T-helper 17 cell (primary cell): ENCODE measurements at places on chromosomes 7 and 10. TPM values are rescaled to one million over a fixed set of nuclear protein-coding genes. Genes with fewer than 3 reads are reported as not detected.

- no peak overlapping the region for H3K4me3 ChIP-seq
- H3K27me3 ChIP-seq: peaks cover 61% of the 10 kb centered on the region
- no peak for DNase-seq
- H3K36me3 ChIP-seq: peaks cover 2% of the 10 kb centered on the region
- no peaks in the 10 kb centered on the region for H3K4me1 ChIP-seq
- H3K27ac ChIP-seq: no peak overlapping the region
Observed at GRCh38 chr7:93198472-93198871, 27.8 kb downstream of the HEPACAM2 start.

DNA sequence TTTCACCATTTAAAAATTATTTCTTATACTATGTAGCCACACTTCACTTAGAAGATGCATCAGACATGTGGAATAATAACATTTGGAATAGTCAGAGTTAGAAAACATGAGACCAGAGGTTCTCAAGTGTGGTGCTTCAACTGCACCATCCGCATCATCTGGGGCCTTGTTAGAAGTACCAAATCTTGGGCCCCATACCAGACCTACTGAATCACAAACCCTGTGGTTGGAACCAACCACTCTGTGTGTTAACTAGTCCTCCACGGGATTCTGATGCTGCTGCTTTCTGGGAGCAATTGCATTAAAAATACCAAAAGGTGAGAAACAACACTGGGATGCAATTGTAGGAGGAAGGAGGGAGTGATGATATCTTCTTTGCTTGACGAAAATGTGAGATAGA is 125.2 kb downstream of the GNAT3 start:
- no peaks in the 10 kb centered on the region for H3K4me1 ChIP-seq
- H3K4me3 ChIP-seq: no peak overlapping the region
- no peak overlapping the region for H3K27ac ChIP-seq

DNA sequence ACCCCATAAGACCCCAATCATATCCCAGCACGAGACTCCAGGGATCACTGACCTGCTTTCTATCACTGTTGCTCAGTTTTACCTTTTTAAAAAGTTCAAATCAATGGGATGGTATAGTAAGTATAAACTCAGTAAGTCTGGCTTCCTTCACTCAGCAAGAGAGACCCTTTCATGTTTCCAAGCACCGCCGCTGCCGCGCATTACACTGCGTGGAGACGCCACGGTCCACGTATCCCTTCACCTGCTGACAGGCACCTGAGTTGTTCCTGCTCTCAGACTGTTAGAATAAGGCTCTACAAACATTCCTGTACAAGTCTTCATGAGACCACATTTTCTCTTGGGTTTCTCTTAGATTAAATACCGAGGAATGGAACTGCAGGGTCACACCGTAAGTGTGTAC is 28.3 kb downstream of the MAD1L1 start:
- H3K36me3 ChIP-seq: peaks cover 5% of the 10 kb centered on the region
- H3K4me1 ChIP-seq: peaks cover 6% of the 10 kb centered on the region
- DNase-seq: no peak
- no peak overlapping the region for H3K27ac ChIP-seq
- H3K27me3 ChIP-seq: no peaks in the 10 kb centered on the region

DNA sequence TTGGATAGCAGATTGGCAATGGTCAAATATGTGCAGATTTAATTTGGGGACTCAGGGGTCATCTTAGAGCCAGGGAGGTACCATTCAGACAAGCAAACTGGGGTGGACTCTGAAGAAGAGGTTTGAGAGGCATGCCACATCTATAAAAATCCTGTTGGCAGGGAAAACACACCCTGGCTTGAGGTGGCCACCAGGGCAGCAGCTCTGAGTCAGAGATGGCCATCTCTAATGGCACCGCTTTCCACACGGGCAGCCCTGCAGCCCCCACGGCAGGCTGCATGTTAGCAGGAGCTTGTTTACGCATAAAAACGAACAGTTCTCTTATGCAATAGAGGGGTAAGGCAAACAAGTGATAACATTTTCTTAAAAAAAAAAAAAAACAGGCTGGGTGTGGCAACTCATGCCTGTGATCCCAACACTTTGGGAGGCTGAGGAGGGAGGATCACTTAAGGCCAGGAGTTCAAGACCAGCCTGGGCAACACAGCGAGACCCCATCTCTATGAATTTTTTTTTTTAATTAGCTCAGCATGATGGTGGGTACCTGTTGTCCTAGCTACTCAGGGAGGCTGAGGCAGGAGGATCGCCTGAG is 14.9 kb downstream of the DLG5 start:
- H3K4me3 ChIP-seq: no peak overlapping the region
- peaks cover 5% of the 10 kb centered on the region for H3K4me1 ChIP-seq
- H3K27me3 ChIP-seq: peaks cover 26% of the 10 kb centered on the region
- H3K27ac ChIP-seq: no peak overlapping the region
- DNase-seq: no peak

- peaks cover 8% of the 10 kb centered on the region for H3K27me3 ChIP-seq
- no peaks in the 10 kb centered on the region for H3K36me3 ChIP-seq
- no peak for DNase-seq
- no peak overlapping the region for H3K4me3 ChIP-seq
- H3K27ac ChIP-seq: no peak overlapping the region
Observed at GRCh38 chr7:51444936-51445335, 128.3 kb upstream of the COBL start.

- no peaks in the 10 kb centered on the region for H3K27me3 ChIP-seq
- H3K36me3 ChIP-seq: peaks cover 5% of the 10 kb centered on the region
- H3K4me3 ChIP-seq: no peak overlapping the region
Observed at GRCh38 chr7:155676052-155676451, 31.6 kb downstream of the RBM33 start.

- H3K4me3 ChIP-seq: no peak overlapping the region
- no peaks in the 10 kb centered on the region for H3K27me3 ChIP-seq
- H3K27ac ChIP-seq: no peak overlapping the region
- no peaks in the 10 kb centered on the region for H3K36me3 ChIP-seq
Observed at GRCh38 chr7:103048833-103049232, 25.8 kb downstream of the FBXL13 start.

- no peak overlapping the region for H3K4me3 ChIP-seq
- H3K27me3 ChIP-seq: no peaks in the 10 kb centered on the region
- no peak for DNase-seq
- H3K4me1 ChIP-seq: peaks cover 3% of the 10 kb centered on the region
- H3K27ac ChIP-seq: no peak overlapping the region
- H3K36me3 ChIP-seq: peaks cover 5% of the 10 kb centered on the region
Observed at GRCh38 chr10:68435803-68436202, 28.7 kb upstream of the RUFY2 start.

GRCh38 chr7:135745703-135746312 is 2.8 kb downstream of the FAM180A start:
- peaks cover 33% of the 10 kb centered on the region for H3K27me3 ChIP-seq
- H3K36me3 ChIP-seq: no peaks in the 10 kb centered on the region
- H3K4me1 ChIP-seq: no peaks in the 10 kb centered on the region
- no peak overlapping the region for H3K27ac ChIP-seq
- no peak overlapping the region for H3K4me3 ChIP-seq

GRCh38 chr10:69963835-69964710 is 88.6 kb upstream of the MACROH2A2 start:
- H3K27ac ChIP-seq: no peak overlapping the region
- no peak overlapping the region for H3K4me3 ChIP-seq
- peaks cover 3% of the 10 kb centered on the region for H3K4me1 ChIP-seq
- H3K36me3 ChIP-seq: peaks cover 5% of the 10 kb centered on the region

DNA sequence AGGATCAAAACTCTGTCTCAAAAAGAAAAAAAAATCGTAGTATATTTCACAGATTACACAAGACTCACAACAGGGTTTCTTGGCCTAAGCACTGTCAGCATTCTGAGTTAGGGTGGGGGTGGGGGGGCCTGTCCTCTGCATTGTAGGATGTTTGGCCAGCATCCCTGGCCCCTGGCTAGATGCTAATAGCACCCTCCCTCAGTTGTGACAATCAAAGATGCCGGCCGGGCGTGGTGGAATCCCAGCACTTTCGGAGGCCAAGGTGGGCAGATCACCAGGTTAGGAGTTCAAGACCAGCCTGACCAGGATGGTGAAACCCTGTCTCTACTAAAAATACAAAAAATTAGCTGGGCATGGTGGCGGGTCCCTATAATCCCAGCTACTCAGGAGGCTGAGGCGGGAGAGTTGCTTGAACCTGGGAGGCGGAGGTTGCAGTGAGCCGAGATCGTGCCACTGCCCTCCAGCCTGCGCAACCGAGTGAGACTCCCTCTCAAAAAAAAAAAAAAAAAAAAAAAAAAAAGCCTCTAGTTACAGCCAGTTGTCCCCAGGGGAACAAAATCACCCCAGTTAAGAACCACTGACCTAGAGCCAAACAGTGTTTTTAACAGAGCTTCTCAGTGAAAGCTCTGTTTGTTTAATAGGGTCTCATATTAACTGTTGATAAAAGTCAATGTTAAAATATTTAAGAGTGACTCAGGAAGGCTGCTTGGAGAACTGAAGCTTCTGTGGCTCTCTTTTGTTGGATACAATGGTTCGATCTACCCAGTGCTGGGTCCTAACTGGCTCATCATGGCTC is 161.0 kb upstream of the FAM171A1 start:
- no peak for DNase-seq
- no peak overlapping the region for H3K27ac ChIP-seq
- H3K27me3 ChIP-seq: peaks cover 37% of the 10 kb centered on the region
- H3K4me3 ChIP-seq: no peak overlapping the region
- H3K36me3 ChIP-seq: no peaks in the 10 kb centered on the region
- H3K4me1 ChIP-seq: peaks cover 2% of the 10 kb centered on the region

GRCh38 chr7:106451171-106451570 is 166.4 kb upstream of the NAMPT start:
- no peak for DNase-seq
- H3K27ac ChIP-seq: no peak overlapping the region
- H3K27me3 ChIP-seq: peaks cover 5% of the 10 kb centered on the region
- H3K36me3 ChIP-seq: no peaks in the 10 kb centered on the region
- H3K4me1 ChIP-seq: no peaks in the 10 kb centered on the region

GRCh38 chr7:145817687-145818086 is 298.9 kb upstream of the CNTNAP2 start:
- H3K4me1 ChIP-seq: no peaks in the 10 kb centered on the region
- no peaks in the 10 kb centered on the region for H3K36me3 ChIP-seq
- no peak overlapping the region for H3K27ac ChIP-seq
- H3K4me3 ChIP-seq: no peak overlapping the region

DNA sequence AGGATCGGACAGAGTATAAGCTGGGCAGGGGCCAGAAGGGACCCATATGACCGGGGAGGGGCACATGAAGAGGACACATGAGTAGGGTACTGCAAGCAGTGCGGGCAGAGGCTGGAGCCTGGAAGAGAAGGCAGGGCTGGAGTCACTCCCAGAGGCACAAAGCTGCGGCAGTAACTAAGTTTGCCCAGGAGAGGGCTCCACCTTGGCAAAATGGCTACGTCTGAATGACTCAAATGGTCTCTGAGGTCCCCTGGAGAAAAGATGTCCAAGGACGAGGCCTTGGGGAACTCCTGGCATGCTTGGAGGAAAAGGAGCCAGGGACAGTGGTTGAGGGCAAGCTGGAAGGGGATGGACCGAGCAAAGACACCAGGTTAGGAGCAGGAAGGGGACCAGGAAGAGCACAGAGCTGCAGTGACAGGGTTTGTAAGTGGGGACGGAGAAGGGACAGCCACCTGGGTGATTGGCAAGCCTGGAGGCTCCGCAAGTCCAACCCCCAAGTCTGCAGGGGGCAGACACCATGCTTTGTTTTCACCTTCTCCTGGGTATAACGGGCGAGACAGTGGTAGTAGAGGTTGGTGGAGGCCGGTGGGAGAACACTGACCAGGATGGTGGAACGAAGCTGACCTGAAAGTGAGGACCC is 43.1 kb upstream of the LBX1 start:
- peak; percentile 23 for DNase-seq
- H3K27me3 ChIP-seq: peaks cover 57% of the 10 kb centered on the region
- H3K4me3 ChIP-seq: no peak overlapping the region
- H3K4me1 ChIP-seq: peaks cover 8% of the 10 kb centered on the region
- no peak overlapping the region for H3K27ac ChIP-seq
- peaks cover 13% of the 10 kb centered on the region for H3K36me3 ChIP-seq

- H3K4me3 ChIP-seq: no peak overlapping the region
- no peaks in the 10 kb centered on the region for H3K36me3 ChIP-seq
- peaks cover 49% of the 10 kb centered on the region for H3K27me3 ChIP-seq
Observed at GRCh38 chr7:25663877-25664276, 435.6 kb upstream of the NPVF start.

- peak overlapping the region; percentile 6 for H3K27ac ChIP-seq
- peaks cover 2% of the 10 kb centered on the region for H3K36me3 ChIP-seq
- peaks cover 16% of the 10 kb centered on the region for H3K4me1 ChIP-seq
- DNase-seq: no peak
- peaks cover 34% of the 10 kb centered on the region for H3K27me3 ChIP-seq
- H3K4me3 ChIP-seq: no peak overlapping the region
Observed at GRCh38 chr7:29955799-29956486, 33.7 kb downstream of the SCRN1 start.

- H3K36me3 ChIP-seq: no peaks in the 10 kb centered on the region
- H3K27ac ChIP-seq: no peak overlapping the region
- peaks cover 2% of the 10 kb centered on the region for H3K4me1 ChIP-seq
- DNase-seq: no peak
- peaks cover 36% of the 10 kb centered on the region for H3K27me3 ChIP-seq
Observed at GRCh38 chr10:84547616-84548015, 219.2 kb downstream of the CCSER2 start.

DNA sequence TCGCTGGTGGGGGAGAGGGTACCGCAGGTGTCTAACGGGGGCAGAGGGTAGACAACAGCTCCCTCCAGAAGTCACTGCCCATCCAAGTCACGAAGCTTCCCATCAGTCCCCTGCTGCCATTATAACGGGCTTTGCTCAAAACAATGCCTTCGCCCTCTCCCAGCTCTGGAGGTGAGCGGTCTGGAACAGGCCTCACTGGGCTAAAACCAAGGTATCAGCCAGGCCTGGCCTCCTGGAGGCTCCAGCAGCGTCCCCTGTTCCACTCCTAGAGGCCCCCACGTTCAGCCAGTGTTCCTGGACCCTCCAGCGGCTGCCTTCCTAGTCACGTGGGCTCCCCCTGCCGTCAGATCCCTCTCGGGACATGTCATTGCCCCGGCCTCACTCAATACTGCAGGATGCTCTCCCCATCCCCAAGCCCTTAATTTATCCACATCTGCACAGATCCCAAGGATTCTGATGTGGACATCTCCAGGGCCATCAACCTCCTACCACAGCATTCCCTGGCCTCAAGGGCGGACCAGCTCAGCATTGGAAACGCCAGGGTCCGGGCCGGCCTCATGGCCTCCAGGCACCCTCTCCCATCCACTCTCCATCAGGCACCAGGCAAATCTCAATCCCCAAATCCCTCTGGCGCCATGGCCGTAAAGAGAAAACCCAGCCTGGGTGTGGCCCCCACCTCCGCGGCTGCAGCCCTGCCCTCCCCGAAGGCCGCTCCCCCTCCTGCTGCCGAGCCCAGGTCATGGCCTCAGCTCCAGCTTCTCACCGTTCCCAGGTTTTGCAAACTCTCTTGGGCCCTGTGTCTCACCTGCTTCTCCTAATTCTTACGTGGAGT is 104.1 kb upstream of the FAM20C start:
- H3K4me3 ChIP-seq: no peak overlapping the region
- no peak overlapping the region for H3K27ac ChIP-seq
- H3K4me1 ChIP-seq: peaks cover 13% of the 10 kb centered on the region
- no peaks in the 10 kb centered on the region for H3K36me3 ChIP-seq
- no peak for DNase-seq

GRCh38 chr7:148084138-148084537 is 506.4 kb upstream of the C7orf33 start:
- no peaks in the 10 kb centered on the region for H3K36me3 ChIP-seq
- peaks cover 27% of the 10 kb centered on the region for H3K27me3 ChIP-seq
- no peak for DNase-seq
- no peak overlapping the region for H3K4me3 ChIP-seq

AGAP9 gene
- total RNA-seq: 14.5 TPM

NXPH1 gene
- not detected for total RNA-seq

CALML5 gene
- total RNA-seq: not detected

AOAH gene
- 2.6 TPM for total RNA-seq

AKR1E2 gene
- 6.8 TPM for total RNA-seq

RPEL1 gene
- total RNA-seq: not detected

IDI2 gene
- not detected for total RNA-seq

VAX1 gene
- total RNA-seq: not detected

SEMA3C gene
- 0.62 TPM for total RNA-seq

PDZD7 gene
- total RNA-seq: 1.1 TPM

FGFBP3 gene
- 1.8 TPM for total RNA-seq

GSTO2 gene
- 0.70 TPM for total RNA-seq

FAM25C gene
- not detected for total RNA-seq

MMD2 gene
- total RNA-seq: not detected
